Left hindlimb (tissue), 1 donor: ENCODE measurements at places on chromosomes 3 and 15.
A peak's percentile ranks its signal among the peaks of the same experiment; 100 is the strongest.

DNA sequence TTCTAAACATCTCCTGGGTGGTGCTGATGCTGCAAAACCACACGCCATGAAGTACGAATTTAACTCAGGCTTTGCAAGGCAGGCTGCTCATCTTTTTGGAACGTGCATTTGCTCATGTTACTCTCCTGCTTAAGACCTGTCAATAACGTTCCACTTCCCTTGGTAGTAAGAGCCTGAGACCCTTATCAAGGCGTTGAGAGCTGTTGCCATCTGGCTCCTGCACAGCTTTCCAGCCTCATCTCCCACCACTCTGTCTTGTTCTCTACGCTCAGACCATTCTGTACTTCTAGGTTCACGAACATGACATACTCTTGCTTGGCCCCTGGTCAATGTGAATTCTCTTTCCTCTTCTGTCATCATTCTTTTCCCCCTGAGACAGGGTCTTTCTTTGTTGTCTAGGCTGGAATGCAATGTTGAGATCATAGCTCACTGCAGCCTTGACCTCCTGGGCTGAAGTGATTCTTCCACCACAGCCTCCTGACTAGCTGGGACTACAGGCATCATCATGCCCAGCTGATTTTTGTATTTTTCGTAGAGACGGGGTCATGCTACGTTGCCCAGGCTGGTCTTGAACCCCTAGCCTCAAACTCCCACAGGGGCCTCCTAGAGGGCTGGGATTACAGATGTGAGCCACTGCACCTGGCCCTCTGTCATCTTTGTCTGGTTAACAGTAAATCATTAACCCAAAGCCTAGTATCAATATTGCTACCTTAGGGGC, 202.8 kb downstream of the CADPS start:
- DNase-seq: no peak

DNA sequence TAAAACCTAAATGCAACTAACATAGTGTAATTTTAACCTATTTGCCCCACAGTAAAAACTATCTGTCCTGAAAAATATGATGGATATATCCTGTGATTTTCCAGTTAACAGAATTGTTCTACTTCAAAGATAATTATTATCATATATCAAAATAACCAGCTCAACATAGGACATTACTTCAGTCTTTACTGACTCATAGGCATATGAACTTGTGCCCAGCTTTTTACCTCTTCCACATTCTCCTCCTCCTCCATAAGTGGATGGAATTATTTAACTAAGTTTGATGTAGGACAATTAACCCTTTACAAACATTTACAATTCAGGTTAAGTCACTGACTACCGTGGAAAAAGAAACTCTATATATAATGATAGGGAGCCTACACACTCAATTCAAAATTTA, 22.9 kb upstream of the USF3 start:
- DNase-seq: no peak

- DNase-seq: no peak
Observed at GRCh38 chr15:28892789-28893610, 7.2 kb downstream of the APBA2 start.

- DNase-seq: no peak
Observed at GRCh38 chr15:50055750-50056157, 63.3 kb downstream of the ATP8B4 start.

DNA sequence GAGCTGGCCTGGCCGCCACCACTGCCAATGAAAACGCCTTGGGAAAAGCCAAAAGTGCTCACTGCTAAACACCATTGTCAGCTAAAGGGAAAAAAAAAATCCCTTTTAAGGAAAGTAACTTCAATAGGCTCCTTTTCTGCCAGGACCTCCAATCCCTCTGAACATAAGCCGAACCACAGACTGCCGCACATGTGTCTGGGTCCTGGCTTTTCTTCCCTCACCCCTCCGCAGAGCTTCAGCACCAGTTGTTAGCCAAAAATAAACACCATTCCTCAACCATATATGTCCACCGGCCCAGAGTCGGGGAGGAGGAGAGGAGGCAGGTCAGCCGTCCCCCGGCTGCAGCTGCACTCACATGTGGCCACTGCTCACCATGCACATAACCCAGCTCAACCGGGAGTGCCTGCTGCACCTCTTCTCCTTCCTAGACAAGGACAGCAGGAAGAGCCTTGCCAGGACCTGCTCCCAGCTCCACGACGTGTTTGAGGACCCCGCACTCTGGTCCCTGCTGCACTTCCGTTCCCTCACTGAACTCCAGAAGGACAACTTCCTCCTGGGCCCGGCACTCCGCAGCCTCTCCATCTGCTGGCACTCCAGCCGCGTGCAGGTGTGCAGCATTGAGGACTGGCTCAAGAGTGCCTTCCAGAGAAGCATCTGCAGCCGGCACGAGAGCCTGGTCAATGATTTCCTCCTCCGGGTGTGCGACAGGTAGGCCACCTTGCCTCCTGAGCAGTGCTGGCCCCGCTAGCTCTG, at the start of gene FBXL22:
Gene FBXL22, plus strand, starts transcription at position 350 of the 753 bp plus-strand sequence. Its CDS starts 6 bp downstream, at position 356.
- peak; percentile 70 for DNase-seq

DNA sequence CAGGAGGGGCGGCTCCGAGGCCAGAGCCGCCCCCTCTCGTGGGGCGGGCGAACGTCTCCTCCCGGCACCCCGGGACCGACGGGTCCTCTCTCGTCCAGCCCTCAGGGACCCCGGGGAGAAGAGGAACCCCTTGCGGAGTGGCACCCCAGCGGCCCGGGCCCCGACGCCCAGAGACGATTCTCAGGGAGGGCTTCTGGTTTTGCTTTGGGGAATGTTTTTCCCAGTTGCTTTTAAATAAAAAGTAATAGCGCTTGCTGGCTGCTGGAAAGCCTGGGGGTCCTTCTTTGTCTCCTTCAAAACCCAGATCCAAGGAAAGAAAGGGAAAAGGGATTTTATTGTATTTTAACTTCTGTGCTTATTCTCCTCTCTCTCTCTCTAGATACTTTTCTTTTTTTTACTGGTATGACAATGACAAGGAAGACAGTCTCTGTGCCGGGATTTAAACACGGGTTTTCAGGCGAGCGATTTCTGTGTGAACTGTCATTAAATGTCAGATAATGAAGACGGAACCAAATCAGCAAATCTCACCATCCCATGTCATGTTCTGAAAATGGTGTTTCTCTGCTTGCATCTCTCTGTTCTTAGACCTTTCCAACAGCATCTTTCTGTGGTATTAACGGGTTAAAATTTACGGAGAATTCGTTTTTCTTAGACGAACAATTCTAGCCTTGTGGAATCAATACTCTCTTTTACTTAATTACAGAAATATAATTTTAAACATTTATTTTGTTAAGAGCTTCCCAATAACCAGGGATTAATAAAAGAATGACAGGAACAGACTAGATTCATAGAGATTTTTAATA, 530 bp upstream of the PCOLCE2 start:
- no peak for DNase-seq
